Effector memory CD8-positive, alpha-beta T cell (primary cell): ENCODE measurements at places on chromosomes 6 and 20.

DNA sequence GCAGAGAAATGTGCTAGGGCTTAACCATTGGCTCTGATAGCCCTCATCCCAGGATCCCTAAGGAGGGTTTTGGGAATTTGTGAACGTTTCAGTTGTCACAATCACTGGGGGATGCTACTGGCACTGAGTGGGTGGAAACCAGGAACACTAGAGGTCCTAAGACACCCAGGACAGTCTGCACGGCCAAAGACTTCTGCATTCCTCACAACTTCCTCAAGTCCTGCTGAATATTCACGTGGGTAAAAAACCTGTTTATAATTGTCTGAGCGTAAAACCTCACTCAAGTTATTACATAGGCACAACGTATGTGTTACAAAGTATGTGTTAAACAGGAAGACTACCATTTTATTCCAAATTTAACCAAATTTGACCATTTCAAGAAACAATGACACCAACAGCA, 52.4 kb downstream of the GMDS start:
- DNase-seq = no peak

GRCh38 chr6:137637121-137637520, 142.9 kb upstream of the OLIG3 start:
- no peak for DNase-seq

DNA sequence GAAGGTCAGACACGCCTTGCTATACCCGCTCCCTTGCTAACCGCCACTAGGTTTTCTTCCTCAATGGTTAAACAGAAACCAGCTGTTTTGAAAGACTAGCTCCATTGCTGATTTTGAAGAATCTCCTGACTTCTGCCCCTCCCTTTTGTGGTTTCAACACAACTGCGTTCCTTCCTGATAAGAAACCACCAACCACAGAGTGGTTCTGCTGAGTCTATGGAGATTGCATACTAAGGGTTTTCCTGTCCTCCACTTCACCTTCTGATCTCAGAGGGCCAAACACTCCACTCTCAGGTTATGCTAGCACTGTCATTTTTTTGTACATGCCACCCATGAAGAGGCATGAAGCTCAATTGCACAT, 207.9 kb downstream of the MYLK4 start:
- peak; percentile 7 for DNase-seq

- no peak for DNase-seq
Observed at GRCh38 chr20:16171180-16171579, 402.1 kb downstream of the KIF16B start.

GRCh38 chr6:150627585-150628025, 27.9 kb downstream of the PLEKHG1 start:
- DNase-seq = no peak

DNA sequence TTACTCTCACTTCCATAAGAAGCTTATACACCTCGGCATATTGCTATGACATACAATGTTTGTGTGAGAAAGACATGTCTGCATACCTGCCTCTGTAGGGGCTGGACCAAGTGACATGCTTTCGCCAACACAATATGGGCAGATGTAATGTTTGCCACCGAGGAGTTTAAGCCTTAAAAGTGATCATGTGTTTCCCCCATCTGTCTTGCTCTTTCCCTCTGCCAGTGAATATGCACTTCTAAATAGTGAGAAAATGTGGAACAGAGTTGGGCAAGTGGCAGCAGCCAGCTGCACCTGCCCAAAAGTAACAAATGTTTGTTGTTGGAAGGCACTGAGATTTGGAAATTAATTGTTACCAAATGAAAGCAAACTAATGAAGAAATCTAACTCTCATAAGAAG, 274.8 kb upstream of the BTBD3 start:
- DNase-seq = no peak

DNA sequence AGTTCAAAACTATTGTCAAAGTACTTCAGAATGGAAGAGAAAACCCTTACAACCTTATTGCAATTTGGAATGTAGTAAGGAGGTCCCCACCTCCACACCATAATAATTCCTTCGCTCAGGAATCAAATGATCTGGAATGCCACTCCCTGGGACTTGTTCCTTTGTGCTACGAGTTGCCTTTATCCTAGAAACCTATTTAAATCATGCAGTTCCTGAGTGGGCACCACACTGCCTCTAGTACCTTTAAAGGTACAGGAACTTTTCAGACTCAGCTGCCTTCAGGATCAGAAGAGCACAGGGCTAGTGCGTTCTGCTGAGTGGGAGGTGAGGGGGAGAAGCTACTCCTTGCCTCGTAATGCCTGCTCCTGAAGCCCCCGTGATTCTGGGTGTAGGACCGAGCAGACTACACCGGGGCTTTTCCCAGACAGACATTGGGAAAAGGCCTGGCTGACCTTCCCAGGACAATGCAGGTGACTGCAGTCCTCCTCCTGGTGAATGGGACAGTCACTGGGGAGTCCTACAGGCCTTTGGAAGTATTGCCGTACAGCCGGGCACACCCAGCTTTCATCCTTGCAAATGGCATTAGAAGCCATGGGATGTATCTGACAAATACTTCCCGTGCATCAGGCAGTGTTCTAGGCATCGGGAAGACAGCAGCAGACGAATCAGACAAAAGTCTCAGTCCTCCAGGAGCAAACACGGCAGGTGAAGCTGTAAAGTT, 11.8 kb upstream of the TUBB2B start:
- DNase-seq = no peak

- DNase-seq = no peak
Observed at GRCh38 chr20:63087236-63087871, 80.6 kb upstream of the BHLHE23 start.

DNA sequence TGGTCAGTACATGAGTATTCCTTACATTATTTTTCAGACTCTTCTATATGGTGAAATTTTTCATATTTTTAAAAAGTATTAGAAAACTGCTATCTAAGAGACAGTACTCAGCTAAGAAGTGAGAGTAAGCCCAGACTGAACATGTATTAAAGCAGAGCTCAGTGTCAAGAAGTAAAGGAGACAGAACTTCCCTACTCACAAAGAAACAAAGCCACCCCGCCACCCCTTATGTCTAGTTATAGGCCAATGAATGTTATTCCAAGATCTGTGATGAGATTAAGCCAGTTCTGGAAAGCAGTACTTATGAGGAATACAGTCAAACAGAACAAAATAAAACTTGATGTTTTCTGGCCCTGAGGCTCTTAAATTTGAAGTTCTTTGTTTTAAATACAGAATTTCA, 114.5 kb downstream of the RNGTT start:
- DNase-seq = no peak

DNA sequence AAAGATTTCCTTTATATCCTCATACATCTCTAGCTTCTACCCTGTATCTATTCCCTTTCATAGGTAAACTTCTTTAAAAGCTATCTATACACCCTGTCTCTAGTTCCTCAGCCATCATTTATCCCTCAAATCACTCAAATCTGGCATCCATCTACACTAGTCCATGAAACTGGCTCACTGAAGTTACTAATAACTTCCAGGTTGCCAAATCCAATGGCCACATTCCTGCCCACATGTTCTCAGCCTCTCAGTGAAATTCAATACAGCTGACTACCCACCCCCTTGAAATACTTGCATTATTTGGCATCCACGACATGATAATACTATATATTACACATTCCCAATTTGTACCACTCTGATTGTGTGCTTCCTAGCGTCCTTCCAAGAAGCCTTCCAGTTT, 8.7 kb downstream of the REPS1 start:
- DNase-seq = no peak

- no peak for DNase-seq
Observed at GRCh38 chr6:160933256-160933655, 58.3 kb upstream of the MAP3K4 start.

DNA sequence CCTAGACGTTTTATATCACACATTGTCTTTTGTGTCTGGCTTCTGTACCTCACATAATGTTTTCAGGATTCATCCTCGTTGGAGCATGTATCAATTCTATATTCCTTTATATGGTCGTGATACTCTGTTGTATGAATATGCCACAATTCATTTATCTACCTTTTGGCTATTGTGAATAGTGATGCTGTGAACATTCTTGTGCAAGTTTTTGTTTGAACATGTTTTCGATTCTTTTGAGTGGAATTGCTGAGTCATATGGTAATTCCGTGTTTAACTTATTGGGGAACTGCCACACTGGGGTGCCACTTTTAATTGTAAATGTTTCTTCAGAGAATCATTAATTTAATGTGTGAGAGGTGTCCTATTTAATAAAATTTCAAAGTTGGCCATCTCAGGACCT, 101.2 kb downstream of the SLC35B3 start:
- no peak for DNase-seq
